ENCODE measurements at places on chromosomes 3 and 15.

DNA sequence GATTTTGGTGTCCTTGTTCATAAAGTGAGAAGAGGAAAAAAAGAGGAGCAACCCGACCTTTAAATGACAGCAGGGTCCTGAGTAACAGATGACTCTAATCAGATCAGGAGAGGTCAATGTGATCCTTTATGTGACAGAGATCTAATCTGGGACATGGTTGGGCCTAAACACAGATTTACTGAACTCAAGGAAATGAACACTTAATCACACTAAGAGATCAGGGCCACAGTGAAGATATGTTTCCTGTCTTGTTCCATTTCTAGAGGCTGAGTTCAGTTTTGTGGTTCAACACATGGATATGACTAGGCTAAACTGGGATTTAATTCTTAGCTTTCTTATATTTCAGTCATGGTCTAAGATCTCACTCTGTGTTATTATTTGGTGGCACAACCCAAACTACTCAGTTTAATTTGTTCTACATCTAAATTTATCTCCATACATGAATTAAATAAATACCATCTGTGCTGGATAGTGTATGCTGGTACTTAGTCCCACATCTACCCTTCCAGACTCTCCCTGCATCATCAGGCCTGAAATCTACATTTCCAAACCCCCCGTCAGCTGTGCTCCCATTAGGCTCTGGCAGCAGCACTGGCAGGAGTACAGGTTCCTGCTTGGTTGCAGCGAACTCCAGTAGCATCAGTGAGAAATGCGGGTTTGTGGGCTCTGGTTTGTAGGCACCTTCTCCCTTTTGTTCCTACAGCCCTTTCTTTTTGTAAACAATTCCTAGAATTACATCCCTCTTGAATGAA lies 22.6 kb downstream of the SFMBT1 start:
- DNase-seq: no peak

DNA sequence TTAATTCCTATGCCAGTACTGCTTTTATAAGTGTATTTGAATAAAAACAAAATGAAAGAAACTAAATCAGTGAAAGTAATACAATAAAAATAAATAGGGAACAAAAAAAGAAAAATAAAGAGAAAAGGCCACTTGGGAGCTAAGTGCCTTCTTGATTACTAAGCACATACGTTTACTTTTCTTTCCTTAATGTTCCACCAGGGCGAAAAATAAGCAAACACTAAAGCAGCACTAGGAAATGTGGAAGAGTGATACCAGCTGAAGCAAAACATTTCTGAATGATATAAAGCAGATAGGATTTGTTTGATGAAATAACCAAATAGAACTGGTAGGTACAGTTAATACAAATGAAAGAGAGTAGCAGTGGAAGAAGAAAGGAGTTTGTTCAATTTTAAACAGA lies 132.8 kb upstream of the ZPLD1 start:
- no peak for DNase-seq

- peak; percentile 43 for DNase-seq
Measured at GRCh38 chr3:128787256-128788253, 61.6 kb downstream of the RAB7A start.

DNA sequence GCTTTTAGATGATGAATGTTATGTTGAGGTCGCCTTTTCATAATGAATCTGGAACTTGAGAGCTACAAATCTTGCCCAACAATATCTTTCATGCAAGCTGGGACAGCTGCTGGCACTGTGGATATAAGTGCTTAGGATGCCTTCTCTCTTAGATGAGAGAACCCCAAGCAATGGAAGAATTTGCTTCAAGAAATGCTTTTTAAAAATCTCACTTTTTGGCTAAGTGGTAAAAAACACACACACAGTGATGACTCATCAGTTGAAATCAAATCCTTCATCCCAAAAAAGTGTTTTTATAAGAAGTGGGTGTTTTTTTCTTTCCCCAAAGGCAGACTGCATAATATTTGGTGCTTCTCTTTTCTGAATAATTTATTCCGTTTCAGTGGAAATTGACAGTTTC lies 38.4 kb upstream of the GALNT15 start:
- no peak for DNase-seq

GRCh38 chr15:79315623-79316328 lies 4.9 kb downstream of the TMED3 start:
- no peak for DNase-seq

- DNase-seq: no peak
Measured at GRCh38 chr15:89364341-89364740, 29.7 kb upstream of the POLG start.

DNA sequence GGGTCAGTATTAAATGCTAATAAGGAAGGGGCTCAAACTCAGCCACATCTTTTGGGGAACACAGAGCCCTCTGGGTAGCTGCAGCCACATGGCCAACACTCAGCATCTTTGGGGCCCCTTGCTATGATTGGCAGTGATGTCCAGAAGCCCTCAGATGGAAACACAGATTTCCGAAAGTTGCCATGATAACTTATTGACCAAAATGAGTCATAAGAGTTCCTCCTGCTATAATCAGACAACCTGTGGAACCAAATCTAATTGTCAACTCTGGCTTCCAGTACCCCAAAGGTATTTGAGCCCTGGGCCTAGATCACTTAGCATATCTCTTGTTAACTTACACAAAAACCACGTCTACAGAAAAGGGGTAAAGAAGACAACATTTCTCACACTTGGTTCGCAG lies 392.2 kb downstream of the KCNH8 start:
- DNase-seq: no peak

DNA sequence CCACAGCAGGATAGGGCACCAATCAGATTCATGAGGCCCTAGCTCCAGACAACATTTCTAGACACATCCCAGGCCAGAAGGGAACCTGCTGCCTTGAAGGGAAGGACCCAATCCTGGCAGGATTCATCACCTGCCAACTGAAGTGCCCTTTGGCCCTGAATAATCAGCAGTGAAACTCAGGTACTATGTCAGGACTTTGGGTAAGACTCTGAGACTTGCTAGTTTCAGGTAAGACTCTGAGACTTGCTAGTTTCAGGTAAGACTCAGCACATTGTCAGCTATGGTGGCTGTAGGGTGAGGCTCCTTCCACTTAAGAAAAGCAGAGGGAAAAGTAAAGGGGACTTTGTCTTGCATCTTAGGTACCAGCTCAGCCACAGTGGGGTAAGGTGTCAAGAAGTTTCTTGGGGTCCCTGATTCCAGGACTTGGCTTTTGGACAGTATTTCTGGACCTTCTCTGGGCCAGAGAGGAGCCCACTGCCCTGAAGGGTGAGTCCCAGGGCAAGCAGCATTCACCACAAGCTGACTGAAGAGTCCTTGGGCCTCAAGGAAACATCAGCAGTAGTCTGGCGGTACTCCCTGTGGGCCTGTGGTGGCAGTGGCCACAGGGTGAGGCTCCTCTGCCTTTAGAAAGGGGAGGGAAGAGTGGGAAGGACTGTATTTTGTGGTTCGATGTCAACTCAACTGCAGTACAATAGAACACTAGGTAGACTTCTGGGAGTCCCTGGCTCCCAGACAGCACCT lies 13.7 kb upstream of the COL8A1 start:
- DNase-seq: no peak

DNA sequence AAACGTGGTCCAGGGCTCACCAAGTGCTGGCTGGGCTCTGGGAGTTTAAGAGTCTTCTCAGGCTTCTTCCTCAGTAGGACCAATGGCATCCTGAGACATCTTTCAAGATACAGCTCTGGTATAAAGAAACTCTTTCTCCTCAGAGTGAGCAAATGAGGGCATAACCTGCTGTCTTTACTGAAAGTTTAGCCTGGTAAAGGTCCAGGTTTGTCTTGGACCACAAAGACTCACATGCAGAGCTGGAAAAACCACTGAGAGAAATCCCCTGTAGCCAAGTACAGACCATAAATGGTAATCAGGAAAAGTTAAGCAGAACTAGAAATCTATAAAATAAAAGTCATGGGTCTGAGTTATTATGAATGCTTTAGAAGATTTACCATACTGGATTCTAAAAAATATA lies 23.1 kb downstream of the CD47 start:
- no peak for DNase-seq

- no peak for DNase-seq
Measured at GRCh38 chr15:61613729-61614128, 384.6 kb upstream of the RORA start.

DNA sequence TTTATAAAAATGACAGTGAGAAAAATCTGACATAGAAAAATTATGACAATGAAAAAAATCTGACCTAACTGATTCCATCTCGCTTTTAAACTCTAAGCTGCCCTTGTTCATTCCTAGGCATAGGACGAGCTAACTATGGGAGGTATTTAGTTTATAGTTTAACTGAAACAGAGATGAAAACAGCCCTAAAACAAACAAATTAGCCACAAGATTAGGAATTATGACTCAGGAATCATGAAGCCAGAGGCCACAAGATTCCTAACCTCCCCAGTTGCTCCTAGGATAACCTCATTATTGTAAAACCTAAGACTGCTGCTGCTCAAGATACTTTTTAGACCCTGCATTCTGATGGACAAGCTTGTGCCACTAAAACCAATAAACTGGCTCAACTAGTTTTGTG lies 122.7 kb upstream of the MNS1 start:
- DNase-seq: no peak

DNA sequence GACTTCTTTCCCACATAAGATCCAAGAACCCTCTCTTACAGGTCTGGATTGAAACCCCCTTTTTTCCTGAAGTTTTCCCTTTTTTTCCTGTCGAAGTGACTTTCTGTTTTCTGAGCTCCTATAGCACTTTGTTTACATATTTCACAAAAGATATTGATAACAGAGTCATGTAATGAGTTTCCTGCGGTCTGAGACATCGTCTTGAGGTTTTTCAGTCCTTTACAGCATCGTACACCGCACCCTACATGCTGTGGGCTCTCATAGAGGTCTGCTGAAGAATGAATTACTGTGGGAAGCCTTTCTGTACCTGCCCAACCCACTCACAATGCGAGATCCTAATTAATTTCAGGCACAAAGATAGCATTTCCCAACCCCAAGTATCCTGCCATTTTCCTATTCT lies 53.1 kb downstream of the MCF2L2 start:
- no peak for DNase-seq

DNA sequence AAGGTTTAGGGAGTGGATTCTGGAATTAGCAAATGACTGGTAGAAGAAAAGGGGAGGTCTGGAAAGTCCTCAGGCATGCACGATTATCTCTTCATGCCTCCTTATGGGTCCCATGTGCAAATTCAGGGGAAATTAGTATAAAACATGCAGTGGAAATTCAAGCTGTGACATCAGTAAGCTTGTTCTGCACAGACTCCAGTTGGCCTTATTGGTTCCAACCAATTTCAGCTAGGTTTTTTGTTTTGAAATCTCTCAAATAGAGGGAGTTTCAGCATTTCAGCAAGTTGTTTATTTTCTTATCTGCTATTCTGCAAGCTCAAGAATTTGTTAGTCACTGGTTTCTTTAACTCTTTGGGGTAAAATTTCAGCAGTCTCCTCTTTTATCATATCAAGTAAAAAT lies 774 bp upstream of the TMCO5A start:
- DNase-seq: no peak

GRCh38 chr3:17423786-17424536 lies 318.5 kb downstream of the TBC1D5 start:
- DNase-seq: no peak

DNA sequence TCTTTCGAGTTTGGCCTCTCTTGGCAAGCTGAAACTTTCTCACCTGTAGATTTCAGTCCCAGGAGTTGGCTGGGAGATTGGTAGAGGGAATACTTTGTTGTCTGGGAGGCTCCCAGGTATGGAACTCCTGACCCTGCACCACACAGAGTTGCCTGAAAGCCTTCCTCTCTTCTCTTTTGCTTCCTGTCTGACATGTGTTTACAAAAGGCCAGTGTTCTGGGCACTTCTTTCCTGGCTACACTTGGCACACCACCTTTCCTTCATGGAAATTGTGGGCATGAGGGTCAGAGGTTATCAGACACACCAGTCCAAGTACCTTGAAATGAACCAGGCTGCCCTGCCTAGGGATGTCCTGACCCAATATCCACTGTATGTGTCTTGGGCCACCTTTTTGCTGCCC lies 123.7 kb downstream of the ABHD5 start:
- DNase-seq: no peak

DNA sequence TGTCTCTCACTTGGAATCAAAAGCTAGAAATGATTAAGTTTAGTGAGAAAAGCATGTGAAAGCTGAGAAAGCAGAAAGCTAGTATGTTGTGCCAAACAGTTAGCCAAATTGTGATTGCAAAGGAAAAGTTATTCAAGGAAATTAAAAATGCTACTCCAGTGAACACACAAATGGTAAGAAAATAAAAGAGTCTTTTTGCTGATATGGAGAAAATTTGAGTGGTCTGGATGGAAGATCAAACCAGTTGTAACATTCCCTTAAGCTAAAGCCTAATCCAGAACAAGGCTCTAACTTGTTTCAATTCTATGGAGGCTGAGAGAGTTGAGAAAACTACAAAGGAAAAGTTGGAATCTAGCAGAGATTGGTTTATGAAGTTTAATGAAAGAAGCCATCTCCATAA lies 11.8 kb downstream of the ADGRG7 start:
- DNase-seq: no peak

DNA sequence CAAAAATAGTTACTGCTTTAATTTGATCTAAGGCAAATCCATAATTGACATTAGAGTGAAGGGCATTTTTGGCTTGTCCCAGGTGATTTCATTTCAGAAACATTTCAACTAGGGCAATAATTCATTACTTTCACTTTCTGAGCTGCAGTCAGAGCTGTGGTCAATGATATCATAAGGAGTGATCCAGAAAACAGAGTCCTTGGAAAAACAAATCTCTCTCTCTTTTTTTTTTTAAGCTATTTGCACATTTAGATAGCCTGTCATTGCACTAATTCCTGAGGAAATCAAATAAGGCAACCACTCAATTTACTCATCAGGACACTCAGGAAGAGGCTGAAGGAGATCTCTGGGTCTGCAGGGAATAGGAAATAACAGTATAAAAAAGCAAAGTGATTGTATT lies 269.5 kb upstream of the LRRC3B start:
- no peak for DNase-seq

DNA sequence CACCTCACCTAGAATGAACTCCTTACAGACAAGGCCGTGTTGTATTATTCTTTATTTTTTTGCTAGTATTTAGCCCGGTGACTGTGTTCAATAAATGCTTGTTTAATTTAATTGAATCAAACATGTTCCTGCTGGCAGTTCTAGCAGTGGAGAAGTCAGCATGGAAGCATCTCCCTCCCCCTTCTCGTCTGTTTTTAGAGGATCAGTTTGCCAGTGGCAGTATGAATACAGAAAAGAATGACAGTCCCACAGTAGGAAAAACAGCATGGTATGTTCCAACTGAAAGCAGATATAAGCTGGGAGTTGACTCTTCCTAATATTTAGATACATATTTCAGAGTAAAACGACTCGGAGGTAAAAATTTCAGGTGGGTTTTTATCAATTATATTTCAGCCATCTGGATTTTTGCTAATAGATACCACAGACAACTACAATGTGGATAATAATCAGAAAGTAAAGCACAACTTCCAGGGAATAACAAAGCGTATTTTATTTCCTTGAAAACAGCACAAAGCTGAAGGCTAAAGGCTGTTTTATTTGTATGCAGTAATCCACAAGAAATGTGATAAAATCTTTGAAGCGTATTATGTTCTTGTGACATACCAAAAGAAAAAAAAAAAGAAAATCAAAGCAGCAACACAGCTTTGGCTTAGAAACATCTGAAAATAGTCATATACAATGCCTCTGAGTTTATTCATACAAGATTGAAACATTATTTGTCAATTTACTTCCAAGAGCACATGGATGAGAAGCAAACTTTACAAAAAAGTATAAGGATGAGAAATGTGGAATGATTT lies 244.5 kb upstream of the KCNMB2 start:
- no peak for DNase-seq
